Breast epithelium (tissue), 4 donors: ENCODE measurements at places on chromosomes 4 and X. TPM values are rescaled to one million over a fixed set of nuclear protein-coding genes. Genes with fewer than 3 reads are reported as not detected.

DNA sequence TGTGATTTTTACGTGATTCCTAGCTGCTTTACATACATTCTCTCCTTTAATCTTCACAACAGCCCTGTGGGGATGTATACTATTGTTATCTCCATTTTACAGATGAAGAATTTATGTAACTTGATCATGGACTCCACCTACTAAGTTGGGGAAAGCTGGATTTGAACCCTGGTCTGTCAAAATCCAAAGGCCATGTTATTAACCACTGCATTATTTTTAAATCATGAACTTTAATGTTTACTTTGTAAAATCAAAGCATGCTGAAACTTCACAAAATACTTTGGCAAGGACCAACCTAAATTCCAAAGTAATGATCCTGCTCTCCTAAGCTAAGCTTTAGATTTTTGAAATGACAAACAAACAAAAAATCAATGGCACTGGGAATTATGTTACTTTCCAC is 26.1 kb downstream of the FAM47E start:
- H3K4me3 ChIP-seq = no peak overlapping the region
- no peaks in the 10 kb centered on the region for H3K36me3 ChIP-seq
- no peaks in the 10 kb centered on the region for H3K27me3 ChIP-seq
- H3K27ac ChIP-seq = no peak overlapping the region
- no peaks in the 10 kb centered on the region for H3K4me1 ChIP-seq

GRCh38 chrX:153560466-153560865 is 38.5 kb downstream of the CCNQ start:
- peaks cover 61% of the 10 kb centered on the region for H3K27me3 ChIP-seq
- H3K36me3 ChIP-seq = no peaks in the 10 kb centered on the region
- peak overlapping the region; percentile 43 for H3K27ac ChIP-seq

GRCh38 chr4:163440040-163440439 is 33.5 kb downstream of the TKTL2 start:
- no peak for DNase-seq
- no peaks in the 10 kb centered on the region for H3K4me1 ChIP-seq
- H3K27me3 ChIP-seq = no peaks in the 10 kb centered on the region
- H3K36me3 ChIP-seq = no peaks in the 10 kb centered on the region
- H3K27ac ChIP-seq = no peak overlapping the region

GRCh38 chr4:188783606-188784160 is 644.4 kb downstream of the TRIML1 start:
- H3K27me3 ChIP-seq = no peaks in the 10 kb centered on the region
- no peaks in the 10 kb centered on the region for H3K4me1 ChIP-seq
- no peak overlapping the region for H3K27ac ChIP-seq
- DNase-seq = no peak

DNA sequence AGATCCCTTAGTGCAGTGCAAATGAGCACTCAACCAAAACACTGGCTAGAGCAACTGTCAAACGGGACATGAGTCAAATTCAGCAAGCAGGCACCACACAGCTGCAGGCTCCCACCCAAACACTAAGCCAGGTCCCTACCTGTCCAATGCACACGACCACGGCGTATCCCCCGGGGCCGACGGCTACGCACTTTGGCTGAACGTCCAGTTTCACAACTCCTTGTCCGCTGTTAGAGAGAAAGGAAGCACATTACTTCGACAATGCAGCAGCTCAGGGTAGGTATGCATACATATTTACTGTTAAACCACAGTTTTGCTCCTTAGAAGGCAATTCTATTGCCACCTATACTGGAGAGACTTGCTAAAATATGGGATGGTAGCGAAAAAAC is 35.4 kb downstream of the WDR1 start:
- H3K4me3 ChIP-seq = no peak overlapping the region
- H3K27me3 ChIP-seq = no peaks in the 10 kb centered on the region
- peaks cover 5% of the 10 kb centered on the region for H3K36me3 ChIP-seq
- H3K4me1 ChIP-seq = peaks cover 7% of the 10 kb centered on the region
- DNase-seq = no peak

DNA sequence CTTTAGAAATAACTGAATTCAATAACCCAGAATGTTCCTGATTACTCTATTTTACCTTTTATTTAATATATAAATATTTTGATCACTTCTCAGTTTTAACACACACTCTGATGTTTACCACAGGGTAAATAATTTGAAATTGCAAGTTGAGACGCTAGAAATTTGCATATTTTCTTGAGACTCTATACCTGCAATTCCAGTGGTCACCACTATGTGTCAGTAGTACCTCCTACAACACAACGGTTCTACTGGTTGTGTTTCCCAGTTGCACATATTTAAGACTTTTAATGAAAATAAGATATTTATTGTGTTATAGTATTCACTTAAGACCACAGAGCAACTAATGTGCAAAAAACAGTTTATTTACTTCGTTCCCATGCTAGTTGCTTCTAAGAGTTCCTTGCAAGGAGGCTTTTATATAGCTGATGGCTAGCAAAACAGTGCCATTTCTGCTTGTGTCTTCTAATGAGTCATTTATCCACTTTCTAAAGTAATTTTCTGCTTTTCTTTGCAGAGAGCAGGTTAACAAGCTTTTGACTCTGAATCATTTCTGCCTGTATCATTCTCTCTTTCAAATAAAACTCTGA is 98.9 kb upstream of the PDLIM3 start:
- H3K27me3 ChIP-seq = no peaks in the 10 kb centered on the region
- no peak overlapping the region for H3K4me3 ChIP-seq
- no peaks in the 10 kb centered on the region for H3K36me3 ChIP-seq
- no peaks in the 10 kb centered on the region for H3K4me1 ChIP-seq
- DNase-seq = no peak

DNA sequence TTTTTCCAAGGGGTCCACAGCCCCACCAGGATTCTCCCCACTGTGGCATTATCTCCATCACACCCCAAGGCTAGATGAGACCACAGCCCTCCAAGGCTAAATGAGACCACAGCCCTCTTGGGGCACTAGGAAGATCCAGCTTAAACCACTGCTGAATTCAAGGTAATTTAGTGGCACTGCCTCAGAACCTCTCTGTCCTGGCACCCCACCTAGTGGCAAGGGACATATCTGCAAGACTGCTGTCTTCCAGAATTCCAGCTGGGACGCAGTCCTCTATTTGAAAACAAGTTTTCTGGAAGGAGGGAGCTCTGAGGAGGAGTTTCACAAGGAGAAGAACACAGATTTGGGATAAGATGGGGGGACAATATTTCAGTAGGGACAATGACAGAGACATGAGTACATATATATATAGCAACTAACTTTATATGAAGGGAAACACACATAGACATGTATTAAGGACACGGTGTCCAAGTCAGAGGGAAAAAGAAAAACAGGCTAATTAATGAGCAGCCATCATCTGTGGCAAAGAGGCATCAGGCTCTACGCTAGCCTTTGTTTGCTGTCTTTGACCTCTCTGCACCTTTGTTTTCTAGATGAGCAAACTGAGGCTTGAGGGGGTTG is 9.3 kb downstream of the CETN2 start:
- no peaks in the 10 kb centered on the region for H3K27me3 ChIP-seq
- no peak for DNase-seq
- no peaks in the 10 kb centered on the region for H3K4me1 ChIP-seq
- H3K27ac ChIP-seq = no peak overlapping the region
- H3K4me3 ChIP-seq = no peak overlapping the region

- H3K36me3 ChIP-seq = no peaks in the 10 kb centered on the region
- no peaks in the 10 kb centered on the region for H3K4me1 ChIP-seq
- H3K27ac ChIP-seq = no peak overlapping the region
- DNase-seq = no peak
- H3K27me3 ChIP-seq = no peaks in the 10 kb centered on the region
These were observed 1006.0 kb upstream of the DIAPH2 start for GRCh38 chrX:95678679-95679078.

DNA sequence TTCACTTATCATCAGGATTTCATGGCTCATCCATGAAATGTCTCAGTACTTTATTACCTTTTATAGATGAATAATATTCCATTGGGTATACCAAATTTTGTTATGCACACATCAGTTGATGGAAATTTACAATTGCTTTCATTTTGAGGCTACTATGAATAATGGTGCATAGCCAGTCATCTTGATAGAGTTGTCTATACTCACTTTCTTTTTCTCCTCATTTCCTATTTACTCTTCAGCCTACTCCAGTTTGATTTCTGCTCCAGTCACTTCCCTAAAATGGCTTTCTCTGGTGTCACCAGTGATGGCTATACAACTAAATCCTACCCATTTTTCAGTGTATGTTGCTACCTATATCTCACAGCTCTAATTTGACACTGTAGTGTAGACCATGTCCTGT is 743.5 kb upstream of the MAGEB2 start:
- no peak for DNase-seq
- H3K27me3 ChIP-seq = no peaks in the 10 kb centered on the region
- H3K36me3 ChIP-seq = no peaks in the 10 kb centered on the region
- H3K4me3 ChIP-seq = no peak overlapping the region
- no peak overlapping the region for H3K27ac ChIP-seq

GSX2 gene
- not detected for total RNA-seq

PRSS12 gene
- 0.64 TPM for total RNA-seq

TLR2 gene
- 76.8 TPM for total RNA-seq

USP26 gene
- total RNA-seq = not detected

PPP1R2C gene
- total RNA-seq = not detected

PDE5A gene
- 7.5 TPM for total RNA-seq
